Activated naive CD8-positive, alpha-beta T cell treated with anti-CD3 and anti-CD28 coated beads for 36 hours (primary cell): ENCODE measurements at places on chromosomes 12 and 14. TPM values are rescaled to one million over a fixed set of nuclear protein-coding genes. Genes with fewer than 3 reads are reported as not detected.
A peak's percentile ranks its signal among the peaks of the same experiment; 100 is the strongest.

GRCh38 chr12:111757361-111758119 is 9.2 kb upstream of the ALDH2 start:
- DNase-seq = no peak
- no peaks in the 10 kb centered on the region for H3K27me3 ChIP-seq
- peaks cover 15% of the 10 kb centered on the region for H3K4me1 ChIP-seq
- H3K27ac ChIP-seq = no peak overlapping the region

Gene SLC17A8
- not detected for total RNA-seq

Gene ACVR1B
- total RNA-seq = 9.9 TPM

Gene ACACB
- total RNA-seq = 8.8 TPM

Gene DLK1
- not detected for total RNA-seq

- no peaks in the 10 kb centered on the region for H3K36me3 ChIP-seq
- no peaks in the 10 kb centered on the region for H3K4me1 ChIP-seq
- H3K27me3 ChIP-seq = no peaks in the 10 kb centered on the region
- no peak overlapping the region for H3K27ac ChIP-seq
- no peak overlapping the region for H3K4me3 ChIP-seq
Observed at GRCh38 chr14:25350802-25351201, 300.9 kb upstream of the STXBP6 start.

- DNase-seq = no peak
- no peaks in the 10 kb centered on the region for H3K27me3 ChIP-seq
- peak overlapping the region; percentile 14 for H3K4me3 ChIP-seq
- peaks cover 22% of the 10 kb centered on the region for H3K4me1 ChIP-seq
Observed at GRCh38 chr12:28497889-28498411, 307.7 kb downstream of the CCDC91 start.

DNA sequence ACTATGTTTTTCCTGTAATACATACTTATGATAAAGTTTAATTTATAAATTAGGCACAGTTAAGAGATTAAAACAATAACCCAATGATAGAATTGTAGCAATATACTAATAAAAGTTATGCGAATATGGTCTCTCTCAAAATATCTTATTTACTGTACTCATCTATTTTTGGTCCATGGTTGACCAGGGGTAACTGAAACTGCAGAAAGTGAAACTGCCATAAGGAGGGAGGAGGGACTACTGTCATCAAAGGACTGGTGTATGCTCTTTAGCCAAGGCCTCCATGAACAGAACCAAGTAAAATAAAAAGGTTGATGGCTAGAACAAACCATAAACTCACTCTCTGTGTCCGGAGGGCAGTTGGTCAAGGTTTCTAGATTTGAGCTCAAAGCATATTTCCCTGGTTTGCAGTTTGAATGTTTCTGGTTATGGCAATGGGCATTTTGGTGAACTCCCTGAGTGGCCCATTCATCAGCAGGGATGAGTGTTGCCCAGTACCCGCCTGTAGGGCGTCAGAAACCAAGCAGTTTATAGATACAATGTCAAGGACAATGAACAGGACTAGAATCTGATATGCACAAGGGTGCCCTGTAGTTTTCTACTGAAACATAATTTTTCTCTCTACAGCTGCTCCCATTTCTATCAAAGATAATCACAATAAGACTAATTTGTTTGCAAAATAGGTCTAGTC is 19.8 kb downstream of the LEMD3 start:
- no peak for DNase-seq
- no peaks in the 10 kb centered on the region for H3K27me3 ChIP-seq
- no peak overlapping the region for H3K4me3 ChIP-seq
- peaks cover 72% of the 10 kb centered on the region for H3K4me1 ChIP-seq
- H3K36me3 ChIP-seq = peaks cover 65% of the 10 kb centered on the region

Gene TNFAIP2
- total RNA-seq = 0.85 TPM

GRCh38 chr14:74684434-74684833 is 28.4 kb downstream of the AREL1 start:
- DNase-seq = no peak
- peaks cover 26% of the 10 kb centered on the region for H3K36me3 ChIP-seq
- H3K27me3 ChIP-seq = no peaks in the 10 kb centered on the region
- peak overlapping the region; percentile 36 for H3K4me3 ChIP-seq
- peak overlapping the region; percentile 30 for H3K27ac ChIP-seq

GRCh38 chr14:68672609-68673285 is 120.1 kb downstream of the ZFP36L1 start:
- no peaks in the 10 kb centered on the region for H3K27me3 ChIP-seq
- H3K4me1 ChIP-seq = peaks cover 16% of the 10 kb centered on the region
- no peak overlapping the region for H3K4me3 ChIP-seq
- H3K36me3 ChIP-seq = no peaks in the 10 kb centered on the region
- no peak overlapping the region for H3K27ac ChIP-seq
- no peak for DNase-seq

DNA sequence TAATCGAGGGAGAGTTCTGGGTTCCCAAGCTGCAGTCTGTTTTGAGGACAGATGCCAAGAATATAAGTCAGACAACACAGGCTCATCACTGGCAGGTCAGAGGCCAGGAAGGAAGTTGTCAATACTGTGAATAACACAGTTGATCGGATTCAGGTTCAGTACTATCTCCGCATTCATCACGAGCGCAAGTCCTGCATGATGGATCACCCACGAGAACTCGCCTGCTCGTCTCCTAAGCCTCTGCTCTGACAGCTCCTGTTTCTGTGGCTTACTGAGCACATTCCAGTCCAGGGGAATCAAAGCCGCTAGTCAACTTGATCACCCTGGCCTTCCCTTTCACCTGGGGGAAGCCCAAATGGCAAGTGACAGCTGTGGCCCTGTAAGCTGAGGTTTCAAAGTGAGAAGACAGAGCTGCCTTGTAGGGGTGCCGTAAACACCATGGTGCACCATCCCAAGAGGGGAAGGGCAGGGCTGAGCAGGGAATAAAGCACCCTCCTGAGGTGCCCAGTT is 60.1 kb upstream of the DICER1 start:
- H3K27me3 ChIP-seq = no peaks in the 10 kb centered on the region
- H3K27ac ChIP-seq = no peak overlapping the region
- no peaks in the 10 kb centered on the region for H3K4me1 ChIP-seq
- H3K36me3 ChIP-seq = no peaks in the 10 kb centered on the region
- no peak for DNase-seq

GRCh38 chr12:69497308-69498026 is 27.3 kb downstream of the FRS2 start:
- H3K36me3 ChIP-seq = peaks cover 4% of the 10 kb centered on the region
- no peak for DNase-seq
- H3K27ac ChIP-seq = peak overlapping the region; percentile 72
- H3K27me3 ChIP-seq = no peaks in the 10 kb centered on the region

- H3K36me3 ChIP-seq = no peaks in the 10 kb centered on the region
- no peaks in the 10 kb centered on the region for H3K4me1 ChIP-seq
- H3K4me3 ChIP-seq = no peak overlapping the region
- no peak for DNase-seq
- H3K27me3 ChIP-seq = no peaks in the 10 kb centered on the region
- H3K27ac ChIP-seq = no peak overlapping the region
Observed at GRCh38 chr12:24297516-24297915, 348.0 kb upstream of the SOX5 start.

Gene MYH6
- not detected for total RNA-seq

DNA sequence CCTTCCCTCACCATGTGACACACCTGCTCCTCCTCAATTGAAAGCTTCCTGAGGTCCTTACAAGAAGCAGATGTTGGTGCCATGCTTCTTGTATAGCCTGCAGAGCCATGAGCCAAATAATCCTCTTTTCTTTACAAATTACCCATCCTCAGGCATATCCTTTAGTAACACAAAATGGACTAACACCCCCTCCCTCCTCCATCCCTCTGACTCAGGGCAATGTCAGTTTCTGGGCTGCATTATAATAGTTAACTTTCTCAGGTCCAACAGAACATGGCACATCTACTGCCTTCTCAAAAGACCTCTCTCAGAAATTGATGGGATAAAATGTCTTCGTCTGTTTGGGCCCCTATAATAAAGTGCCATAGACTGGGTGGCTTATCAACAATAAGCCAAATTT is 287.0 kb downstream of the DPF3 start:
- no peaks in the 10 kb centered on the region for H3K4me1 ChIP-seq
- H3K27ac ChIP-seq = no peak overlapping the region
- H3K4me3 ChIP-seq = no peak overlapping the region
- DNase-seq = no peak
- H3K27me3 ChIP-seq = no peaks in the 10 kb centered on the region

GRCh38 chr12:30010071-30011052 is 226.6 kb upstream of the TMTC1 start:
- H3K27me3 ChIP-seq = no peaks in the 10 kb centered on the region
- H3K4me1 ChIP-seq = no peaks in the 10 kb centered on the region
- DNase-seq = no peak
- H3K4me3 ChIP-seq = no peak overlapping the region
- H3K27ac ChIP-seq = no peak overlapping the region

Gene PLEKHD1
- total RNA-seq = not detected

Gene NUMB
- total RNA-seq = 32.4 TPM

GRCh38 chr12:127149226-127149964 is 1117.6 kb upstream of the TMEM132C start:
- H3K4me1 ChIP-seq = peaks cover 8% of the 10 kb centered on the region
- peaks cover 3% of the 10 kb centered on the region for H3K27me3 ChIP-seq
- H3K27ac ChIP-seq = no peak overlapping the region
- peaks cover 6% of the 10 kb centered on the region for H3K36me3 ChIP-seq
- no peak for DNase-seq

DNA sequence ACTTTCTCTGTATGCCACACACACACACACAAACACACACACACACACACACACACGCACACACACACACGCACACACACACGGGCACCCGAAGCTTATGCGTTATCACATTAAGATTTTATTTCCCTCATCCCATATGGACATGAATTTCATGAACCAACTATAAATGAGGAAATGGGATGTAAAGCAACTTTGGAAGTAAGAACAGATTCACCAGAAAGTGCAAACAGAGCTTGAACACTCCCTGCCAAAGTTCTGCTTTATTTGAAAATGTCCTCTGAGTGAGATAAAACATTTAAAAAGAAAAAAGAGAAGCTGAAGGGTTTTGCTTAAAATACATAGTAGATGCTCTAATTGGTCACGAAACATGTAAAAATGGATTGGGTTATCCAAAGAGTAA is 90.4 kb upstream of the OTX2 start:
- DNase-seq = no peak
- H3K36me3 ChIP-seq = no peaks in the 10 kb centered on the region
- H3K4me3 ChIP-seq = no peak overlapping the region
- no peak overlapping the region for H3K27ac ChIP-seq

- H3K36me3 ChIP-seq = no peaks in the 10 kb centered on the region
- DNase-seq = no peak
- no peaks in the 10 kb centered on the region for H3K4me1 ChIP-seq
- H3K4me3 ChIP-seq = no peak overlapping the region
- H3K27ac ChIP-seq = no peak overlapping the region
- H3K27me3 ChIP-seq = peaks cover 15% of the 10 kb centered on the region
Observed at GRCh38 chr12:66679461-66680084, 697 bp upstream of the GRIP1 start.

Gene SLC5A8
- not detected for total RNA-seq

- H3K27me3 ChIP-seq = no peaks in the 10 kb centered on the region
- no peak for DNase-seq
- no peak overlapping the region for H3K27ac ChIP-seq
- peak overlapping the region; percentile 99 for H3K4me3 ChIP-seq
- peaks cover 5% of the 10 kb centered on the region for H3K36me3 ChIP-seq
Observed at GRCh38 chr14:77099425-77100167, 1.5 kb downstream of the CIPC start.

Gene TOMM20L
- total RNA-seq = not detected

Gene DBX2
- not detected for total RNA-seq

Gene VRK1
- 96.8 TPM for total RNA-seq

GRCh38 chr12:124829008-124829707 is 34.5 kb downstream of the SCARB1 start:
- DNase-seq = no peak
- H3K27ac ChIP-seq = no peak overlapping the region
- peaks cover 6% of the 10 kb centered on the region for H3K4me1 ChIP-seq

DNA sequence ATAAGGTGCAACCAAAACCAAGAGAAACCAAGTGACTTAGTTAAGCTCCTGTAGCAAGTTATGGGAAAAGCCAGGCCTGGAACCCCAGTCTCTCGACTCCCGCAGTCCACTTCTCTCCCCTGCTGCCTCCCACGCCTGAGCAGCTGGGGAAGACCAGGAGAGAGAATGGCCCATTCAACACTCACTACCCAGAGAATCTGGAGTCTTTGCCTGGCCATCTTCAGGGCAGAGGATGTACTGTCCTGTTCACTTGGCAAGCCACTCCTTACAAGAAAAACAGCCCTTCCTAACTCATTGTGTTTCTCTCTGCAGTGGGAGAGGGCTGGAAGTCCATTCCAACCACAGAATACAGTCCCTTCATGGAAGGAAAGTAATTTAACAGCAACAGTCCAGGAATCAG is 1.8 kb downstream of the PITPNM2 start:
- peaks cover 38% of the 10 kb centered on the region for H3K4me1 ChIP-seq
- H3K27ac ChIP-seq = peak overlapping the region; percentile 81
- no peak for DNase-seq
- H3K36me3 ChIP-seq = peaks cover 32% of the 10 kb centered on the region
- peak overlapping the region; percentile 83 for H3K4me3 ChIP-seq
- H3K27me3 ChIP-seq = no peaks in the 10 kb centered on the region

- H3K27ac ChIP-seq = no peak overlapping the region
- no peaks in the 10 kb centered on the region for H3K36me3 ChIP-seq
- no peak overlapping the region for H3K4me3 ChIP-seq
- H3K27me3 ChIP-seq = peaks cover 8% of the 10 kb centered on the region
- no peak for DNase-seq
Observed at GRCh38 chr14:94291906-94292525, 1.1 kb downstream of the SERPINA10 start.
